ENCODE measurements at places on chromosomes 7 and 10.

- no peak for DNase-seq
Observed at GRCh38 chr10:71371750-71372166, 25.0 kb upstream of the CDH23 start.

DNA sequence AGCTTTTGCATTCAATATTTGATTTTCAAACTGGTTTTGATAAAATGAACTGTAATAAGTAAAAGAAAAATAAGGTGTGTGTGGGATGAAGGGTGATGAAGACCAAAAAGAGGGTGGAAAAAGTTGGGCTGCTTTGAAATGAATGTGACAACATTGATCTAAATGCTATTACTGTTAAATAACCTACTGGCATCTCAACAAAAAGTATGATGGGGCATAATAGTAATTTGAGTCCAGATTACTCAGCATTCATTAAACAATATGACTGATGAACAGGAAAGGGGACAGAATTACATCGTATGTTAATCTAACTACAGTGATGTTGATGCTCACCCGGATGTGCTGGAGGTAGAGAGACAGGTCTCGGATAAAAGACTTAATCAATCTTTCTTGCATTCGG, 112.2 kb downstream of the ABCC2 start:
- peak; percentile 13 for DNase-seq

GRCh38 chr10:48802611-48803071, 118.0 kb downstream of the WDFY4 start:
- DNase-seq, result no peak

- no peak for DNase-seq
Observed at GRCh38 chr7:12620371-12620770, 49.9 kb downstream of the SCIN start.

- no peak for DNase-seq
Observed at GRCh38 chr7:156123362-156123761, 311.1 kb upstream of the SHH start.

DNA sequence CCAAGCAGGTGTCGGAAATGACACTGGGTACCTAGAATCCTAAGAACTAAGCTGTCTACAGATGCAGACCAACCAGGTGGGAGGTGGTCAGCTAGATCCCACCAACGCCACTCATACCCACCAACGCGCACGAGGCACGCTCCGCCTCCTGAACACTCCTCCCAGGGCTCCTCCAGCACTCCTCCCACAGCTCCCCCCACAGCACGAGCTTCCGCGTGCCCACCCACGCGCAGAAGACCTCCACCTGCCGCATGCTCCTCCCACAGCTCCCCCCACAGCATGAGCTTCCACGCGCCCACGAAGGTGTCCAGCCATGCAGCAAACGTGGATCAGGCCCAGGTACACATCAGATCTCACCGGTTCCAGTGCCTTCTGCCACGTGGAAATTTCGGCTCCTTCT, 196.0 kb downstream of the MAD1L1 start:
- DNase-seq, result no peak

- no peak for DNase-seq
Observed at GRCh38 chr7:105161366-105161765, 147.4 kb downstream of the KMT2E start.

DNA sequence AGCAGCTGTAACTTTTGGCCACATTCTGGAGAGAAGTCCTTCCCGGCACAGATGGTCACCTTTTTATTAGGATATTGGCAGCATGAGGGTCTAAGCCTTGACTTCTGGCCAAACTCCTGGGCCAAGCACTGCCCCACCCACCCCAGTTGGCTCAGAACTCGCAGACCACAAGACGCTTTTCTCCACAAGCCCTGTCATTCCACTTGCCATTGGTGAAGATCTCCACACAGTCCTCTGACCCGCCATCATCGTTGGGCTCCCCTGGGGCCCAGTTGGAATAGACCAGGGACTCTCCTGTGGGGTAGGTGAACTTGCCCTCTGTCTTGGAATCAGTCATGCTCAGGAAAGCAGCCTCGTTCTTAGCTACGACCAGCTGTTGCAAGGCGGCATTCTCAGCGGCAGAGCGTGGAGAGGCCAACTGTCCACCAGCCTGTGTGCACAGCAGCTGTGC, 11.2 kb downstream of the SFTPD start:
- DNase-seq, result no peak

DNA sequence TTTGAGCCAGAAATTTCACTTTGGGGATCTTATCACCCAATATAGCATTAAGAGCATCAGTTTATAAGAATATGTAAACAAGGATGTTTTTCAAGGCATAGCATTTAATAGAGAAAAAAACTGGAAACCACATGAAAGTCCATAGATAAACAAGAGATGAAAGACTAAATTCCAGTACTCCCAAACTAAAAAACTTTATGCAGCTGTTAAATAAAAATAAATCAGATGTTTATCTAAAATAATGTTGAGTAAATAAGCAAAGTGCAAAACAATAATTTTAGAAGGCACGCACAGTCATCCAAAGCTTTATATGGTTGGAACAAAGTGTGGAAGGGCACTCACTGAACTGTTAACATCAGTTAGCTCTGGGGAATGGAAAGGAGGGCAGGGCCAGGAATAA, 21.0 kb downstream of the RNLS start:
- DNase-seq, result no peak

GRCh38 chr7:36971515-36972139, 247.3 kb upstream of the AOAH start:
- no peak for DNase-seq

- no peak for DNase-seq
Observed at GRCh38 chr10:71679425-71679824, 40.2 kb downstream of the C10orf105 start.

GRCh38 chr7:131950758-131951157, 394.3 kb upstream of the PODXL start:
- no peak for DNase-seq

- no peak for DNase-seq
Observed at GRCh38 chr7:132996581-132997242, 85.2 kb downstream of the CHCHD3 start.

GRCh38 chr7:116977172-116977571, 23.9 kb downstream of the ST7 start:
- peak; percentile 16 for DNase-seq

GRCh38 chr7:105990727-105991453, 27.8 kb downstream of the CDHR3 start:
- no peak for DNase-seq

GRCh38 chr7:140312141-140312846, 86.0 kb downstream of the SLC37A3 start:
- DNase-seq, result no peak

DNA sequence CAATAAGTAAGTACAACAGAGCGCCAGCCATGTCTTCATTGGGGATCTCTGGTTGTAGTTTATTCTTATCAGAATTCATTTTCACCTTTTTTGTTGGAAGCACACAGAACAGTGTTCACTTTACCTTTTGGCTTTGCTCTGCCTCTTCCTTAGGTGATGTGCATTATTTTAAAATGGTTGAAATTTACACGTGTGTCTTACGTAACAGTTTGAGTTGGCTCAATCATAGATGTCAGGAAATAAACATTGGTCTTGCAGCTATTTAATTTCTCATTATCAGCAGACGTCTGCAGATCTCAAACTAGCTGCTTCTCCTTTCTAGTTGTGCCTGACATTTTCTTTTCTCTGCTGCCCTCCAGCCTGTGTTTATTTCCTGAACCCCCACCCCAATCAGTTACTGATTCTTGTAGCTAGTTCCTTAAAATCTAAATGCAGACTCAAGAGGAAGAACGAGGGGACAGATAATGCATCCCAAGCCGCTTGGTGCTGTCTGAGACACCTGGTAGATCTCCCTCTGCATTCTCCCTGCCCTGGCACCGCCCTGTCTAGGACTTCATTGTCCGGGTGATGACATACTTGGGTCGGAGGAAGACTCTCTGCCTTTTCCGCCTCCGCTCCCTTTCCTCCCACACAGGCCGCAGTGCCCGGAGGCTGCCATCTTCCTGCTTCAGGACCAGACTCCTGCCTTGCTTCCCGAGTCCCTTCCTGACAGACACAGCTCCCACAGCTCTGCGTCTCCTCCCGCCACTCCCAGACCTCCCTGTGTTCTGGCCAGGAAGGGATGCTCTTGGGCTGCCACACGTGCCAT, 108.2 kb downstream of the ANKRD61 start:
- no peak for DNase-seq
